Aorta (tissue), 5 donors: ENCODE measurements at places on chromosomes 2 and 18.

DNA sequence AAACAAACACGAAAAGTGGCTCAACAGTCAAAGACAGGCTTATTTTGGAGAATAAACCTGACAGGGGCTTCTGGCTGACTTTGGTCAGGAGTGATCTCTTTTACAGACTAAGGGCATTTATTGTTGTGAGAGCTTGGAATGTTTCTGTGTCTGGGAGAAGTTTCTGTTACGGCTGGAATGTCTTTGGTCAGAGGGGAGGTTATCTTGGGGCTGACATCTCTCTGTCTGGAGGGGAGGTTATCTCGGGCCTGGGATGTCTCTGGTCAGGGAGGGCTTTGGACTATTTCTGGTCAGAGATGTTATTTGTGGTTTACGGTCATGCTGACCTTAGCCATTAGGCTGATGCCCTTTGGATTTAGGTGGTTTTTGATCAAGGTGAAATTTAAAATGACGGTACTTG, 345.5 kb upstream of the FSIP2 start:
- no peaks in the 10 kb centered on the region for H3K4me1 ChIP-seq
- no peaks in the 10 kb centered on the region for H3K27me3 ChIP-seq
- no peak for DNase-seq
- no peak overlapping the region for H3K4me3 ChIP-seq
- H3K27ac ChIP-seq: no peak overlapping the region

DNA sequence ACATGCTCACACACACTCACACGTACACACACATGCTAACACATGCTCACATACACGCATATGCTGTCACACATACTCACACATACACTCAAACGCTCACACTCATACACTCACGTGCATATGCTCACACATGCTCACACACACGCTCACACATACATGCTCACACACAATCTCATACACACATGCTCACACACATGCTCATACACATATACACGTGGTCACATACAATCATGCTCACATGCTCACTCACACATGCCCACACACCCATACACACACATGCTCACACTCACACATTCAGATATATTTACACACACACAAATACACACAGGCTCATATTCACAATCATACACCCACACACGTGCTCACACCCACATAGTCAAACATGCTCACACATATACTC, 17.5 kb upstream of the SALL3 start:
- no peak overlapping the region for H3K27ac ChIP-seq
- no peaks in the 10 kb centered on the region for H3K27me3 ChIP-seq
- H3K4me1 ChIP-seq: no peaks in the 10 kb centered on the region
- no peak overlapping the region for H3K4me3 ChIP-seq
- no peaks in the 10 kb centered on the region for H3K36me3 ChIP-seq

- H3K36me3 ChIP-seq: no peaks in the 10 kb centered on the region
- no peaks in the 10 kb centered on the region for H3K27me3 ChIP-seq
- DNase-seq: no peak
- H3K4me1 ChIP-seq: peaks cover 10% of the 10 kb centered on the region
- no peak overlapping the region for H3K4me3 ChIP-seq
- H3K27ac ChIP-seq: peak overlapping the region; percentile 85
These were observed 98.4 kb upstream of the RNF152 start for GRCh38 chr18:61991201-61991600.

DNA sequence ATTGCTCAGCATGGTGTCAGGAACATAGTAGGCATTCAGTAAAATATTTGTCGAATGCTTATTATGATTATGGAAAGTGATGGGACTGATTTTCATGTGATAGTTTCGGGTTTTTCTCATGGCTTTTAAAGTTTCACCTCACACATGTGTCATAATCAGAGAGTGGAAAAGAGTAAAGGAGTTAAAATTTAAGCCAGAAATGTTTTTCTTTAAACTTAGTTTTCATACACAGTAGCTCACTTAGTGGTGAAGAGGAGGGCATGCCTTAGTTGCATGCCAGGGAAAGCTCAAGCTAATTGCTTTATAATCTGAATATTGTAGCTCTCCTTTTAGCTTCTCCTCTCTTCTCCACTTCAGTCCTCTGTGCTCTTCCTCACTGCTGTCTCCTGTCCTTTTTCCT, 38.0 kb downstream of the EHBP1 start:
- no peaks in the 10 kb centered on the region for H3K36me3 ChIP-seq
- DNase-seq: no peak
- H3K4me3 ChIP-seq: no peak overlapping the region

DNA sequence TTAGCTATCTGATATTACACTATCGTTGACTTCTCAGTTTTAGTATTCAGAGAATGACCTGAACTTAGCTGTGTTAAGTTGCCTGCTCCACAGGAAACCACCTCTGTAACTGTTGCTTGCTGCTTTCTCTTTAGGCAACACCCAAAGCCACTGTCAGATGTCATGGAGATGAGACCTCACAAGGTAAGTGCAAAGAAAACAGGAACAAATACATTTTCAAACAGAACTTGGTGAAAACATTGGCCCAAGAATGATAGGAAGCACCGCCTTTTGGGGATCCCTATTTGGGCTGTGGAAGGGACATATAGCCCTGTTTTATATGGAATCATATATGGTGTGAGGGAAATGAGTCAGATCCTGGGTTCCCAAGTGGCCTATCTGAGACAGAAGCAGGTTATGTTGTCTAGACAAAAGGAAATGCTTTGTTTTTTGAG, 143.4 kb downstream of the UBE2E3 start:
- no peak overlapping the region for H3K4me3 ChIP-seq
- H3K27me3 ChIP-seq: no peaks in the 10 kb centered on the region
- H3K4me1 ChIP-seq: no peaks in the 10 kb centered on the region
- no peak overlapping the region for H3K27ac ChIP-seq

GRCh38 chr2:171553236-171553635, 31.0 kb downstream of the CYBRD1 start:
- H3K27ac ChIP-seq: no peak overlapping the region
- no peaks in the 10 kb centered on the region for H3K4me1 ChIP-seq
- no peaks in the 10 kb centered on the region for H3K27me3 ChIP-seq
- H3K4me3 ChIP-seq: no peak overlapping the region
- DNase-seq: no peak

GRCh38 chr2:13197248-13197647, 480.5 kb downstream of the TRIB2 start:
- H3K4me1 ChIP-seq: no peaks in the 10 kb centered on the region
- no peak overlapping the region for H3K4me3 ChIP-seq
- no peak for DNase-seq

DNA sequence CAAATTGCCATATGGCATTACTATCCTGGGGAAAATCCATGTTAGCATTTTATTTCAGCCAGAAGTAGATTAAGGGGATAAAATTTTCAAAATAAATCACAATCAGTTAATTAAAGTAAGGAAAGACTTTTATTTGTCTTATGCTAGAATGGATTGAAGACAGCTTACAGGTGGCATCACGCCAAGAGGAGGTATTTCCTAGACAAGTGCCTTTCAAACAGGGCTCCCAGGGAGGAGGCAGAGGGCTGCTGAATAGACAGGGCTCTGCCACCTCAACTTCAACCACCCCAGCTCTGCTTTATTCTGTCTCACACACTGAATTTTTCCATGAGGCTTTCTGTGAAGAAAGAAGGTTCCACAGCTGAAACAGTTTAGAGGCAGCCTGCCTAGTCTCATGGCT, 12.2 kb downstream of the CCDC68 start:
- H3K4me1 ChIP-seq: no peaks in the 10 kb centered on the region
- no peaks in the 10 kb centered on the region for H3K27me3 ChIP-seq
- H3K36me3 ChIP-seq: no peaks in the 10 kb centered on the region
- no peak overlapping the region for H3K4me3 ChIP-seq

DNA sequence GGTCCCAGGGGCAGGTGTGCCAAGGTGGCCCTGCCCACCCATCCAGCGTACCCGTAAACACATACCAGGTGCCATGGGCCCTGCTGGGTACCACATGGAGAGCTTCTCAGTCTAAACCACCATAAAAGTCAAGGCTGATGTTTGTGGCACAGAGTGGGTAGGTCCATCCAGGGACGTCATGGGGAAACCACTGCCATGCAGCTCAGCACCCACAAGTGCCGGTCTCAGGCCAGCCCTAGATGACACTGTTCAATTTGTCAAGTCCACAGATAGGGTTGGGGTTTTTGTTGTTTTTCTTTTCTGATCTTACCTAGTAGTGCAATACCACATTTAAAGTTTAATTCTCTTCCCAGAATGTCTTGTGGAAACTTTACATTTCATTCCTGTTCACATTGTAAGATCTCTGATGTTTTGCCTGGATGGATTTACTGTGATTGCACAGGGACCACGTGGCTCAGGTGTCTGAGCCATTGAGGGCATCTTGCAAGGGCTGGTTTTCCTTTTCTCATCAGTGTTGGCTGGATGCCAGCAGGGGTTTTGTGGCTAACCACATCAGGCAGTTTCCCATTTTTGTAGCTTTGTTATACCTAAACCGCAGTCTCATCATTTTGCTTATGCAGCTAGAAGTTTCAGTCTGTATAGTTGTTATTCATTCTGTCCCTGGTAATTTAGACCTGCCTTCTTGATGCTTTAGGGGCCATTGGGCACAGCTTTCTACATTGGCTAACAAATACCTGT, 64.7 kb downstream of the STK25 start:
- no peak for DNase-seq
- H3K27me3 ChIP-seq: no peaks in the 10 kb centered on the region
- no peak overlapping the region for H3K4me3 ChIP-seq
- H3K27ac ChIP-seq: no peak overlapping the region
- H3K4me1 ChIP-seq: no peaks in the 10 kb centered on the region
- H3K36me3 ChIP-seq: peaks cover 12% of the 10 kb centered on the region

GRCh38 chr2:42310007-42310515, 51.0 kb downstream of the COX7A2L start:
- no peak overlapping the region for H3K27ac ChIP-seq
- no peaks in the 10 kb centered on the region for H3K27me3 ChIP-seq
- no peak for DNase-seq
- H3K4me1 ChIP-seq: no peaks in the 10 kb centered on the region
- no peak overlapping the region for H3K4me3 ChIP-seq

- H3K27ac ChIP-seq: no peak overlapping the region
- no peaks in the 10 kb centered on the region for H3K4me1 ChIP-seq
- H3K4me3 ChIP-seq: no peak overlapping the region
- H3K36me3 ChIP-seq: no peaks in the 10 kb centered on the region
- no peak for DNase-seq
These were observed 29.3 kb downstream of the CYP26B1 start for GRCh38 chr2:72118386-72118785.

DNA sequence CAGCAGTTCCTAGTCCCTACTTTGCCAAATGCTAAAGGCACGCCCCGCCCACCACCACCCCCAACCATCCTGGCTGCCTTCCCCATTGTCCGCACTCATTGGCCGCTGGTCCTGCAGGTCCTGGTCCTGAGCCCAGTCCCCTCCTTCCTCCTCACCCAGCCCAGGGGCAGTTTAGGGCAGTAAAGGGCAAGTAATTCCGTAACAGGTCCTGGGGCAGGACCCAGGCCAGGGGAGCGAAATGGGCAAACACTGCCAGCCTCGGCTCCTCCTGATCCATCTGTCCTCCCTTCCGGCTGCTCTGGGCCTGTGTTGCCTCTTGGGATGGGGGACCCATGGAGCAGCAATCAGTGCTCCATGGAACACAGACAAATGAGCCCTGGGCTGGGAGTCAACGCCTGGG, 6.1 kb downstream of the ADCY3 start:
- H3K4me3 ChIP-seq: no peak overlapping the region
- peak; percentile 75 for DNase-seq
- no peak overlapping the region for H3K27ac ChIP-seq
- H3K27me3 ChIP-seq: no peaks in the 10 kb centered on the region
- no peaks in the 10 kb centered on the region for H3K36me3 ChIP-seq
- H3K4me1 ChIP-seq: no peaks in the 10 kb centered on the region
